ENCODE measurements at places on chromosomes 16 and 17. TPM values are rescaled to one million over a fixed set of nuclear protein-coding genes. Genes with fewer than 3 reads are reported as not detected.

- peak overlapping the region; percentile 38 for H3K4me3 ChIP-seq
- H3K4me1 ChIP-seq, result peaks cover 14% of the 10 kb centered on the region
- no peaks in the 10 kb centered on the region for H3K36me3 ChIP-seq
- DNase-seq, result peak; percentile 76
- no peaks in the 10 kb centered on the region for H3K27me3 ChIP-seq
- peak overlapping the region; percentile 96 for H3K27ac ChIP-seq
Measured at GRCh38 chr16:57815987-57816745, 13.9 kb upstream of the KIFC3 start.

DNA sequence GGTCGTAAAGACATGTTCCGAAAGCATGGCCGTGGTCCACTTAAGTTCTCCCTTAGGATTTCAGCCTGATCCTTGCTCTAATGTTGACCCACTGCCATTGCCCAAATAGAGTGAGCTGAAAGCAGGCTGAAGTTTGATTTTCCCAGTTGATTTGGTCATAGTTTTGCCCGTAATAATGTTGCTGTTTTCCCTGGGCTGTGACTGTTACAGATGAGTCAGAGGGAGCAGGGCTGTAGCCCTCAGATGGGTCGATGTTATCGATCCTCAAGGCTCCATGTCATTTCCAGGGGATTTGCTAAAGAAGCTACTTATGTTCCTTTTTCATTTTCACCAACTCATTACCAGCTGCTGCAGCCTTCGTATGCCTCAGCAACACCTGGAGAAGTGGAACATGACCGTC, 169.0 kb upstream of the ZFHX3 start:
- H3K36me3 ChIP-seq, result no peaks in the 10 kb centered on the region
- no peak overlapping the region for H3K4me3 ChIP-seq
- no peaks in the 10 kb centered on the region for H3K27me3 ChIP-seq
- peaks cover 10% of the 10 kb centered on the region for H3K4me1 ChIP-seq
- no peak overlapping the region for H3K27ac ChIP-seq
- no peak for DNase-seq

GRCh38 chr16:66289051-66289680, 77.3 kb upstream of the CDH5 start:
- no peak overlapping the region for H3K4me3 ChIP-seq
- no peak overlapping the region for H3K27ac ChIP-seq
- H3K27me3 ChIP-seq, result no peaks in the 10 kb centered on the region
- no peak for DNase-seq

The ZFP1 gene
- total RNA-seq, result 14.6 TPM

- no peaks in the 10 kb centered on the region for H3K27me3 ChIP-seq
- H3K36me3 ChIP-seq, result no peaks in the 10 kb centered on the region
- no peak overlapping the region for H3K27ac ChIP-seq
- no peaks in the 10 kb centered on the region for H3K4me1 ChIP-seq
Measured at GRCh38 chr17:49252148-49252695, 21.6 kb upstream of the PHOSPHO1 start.

DNA sequence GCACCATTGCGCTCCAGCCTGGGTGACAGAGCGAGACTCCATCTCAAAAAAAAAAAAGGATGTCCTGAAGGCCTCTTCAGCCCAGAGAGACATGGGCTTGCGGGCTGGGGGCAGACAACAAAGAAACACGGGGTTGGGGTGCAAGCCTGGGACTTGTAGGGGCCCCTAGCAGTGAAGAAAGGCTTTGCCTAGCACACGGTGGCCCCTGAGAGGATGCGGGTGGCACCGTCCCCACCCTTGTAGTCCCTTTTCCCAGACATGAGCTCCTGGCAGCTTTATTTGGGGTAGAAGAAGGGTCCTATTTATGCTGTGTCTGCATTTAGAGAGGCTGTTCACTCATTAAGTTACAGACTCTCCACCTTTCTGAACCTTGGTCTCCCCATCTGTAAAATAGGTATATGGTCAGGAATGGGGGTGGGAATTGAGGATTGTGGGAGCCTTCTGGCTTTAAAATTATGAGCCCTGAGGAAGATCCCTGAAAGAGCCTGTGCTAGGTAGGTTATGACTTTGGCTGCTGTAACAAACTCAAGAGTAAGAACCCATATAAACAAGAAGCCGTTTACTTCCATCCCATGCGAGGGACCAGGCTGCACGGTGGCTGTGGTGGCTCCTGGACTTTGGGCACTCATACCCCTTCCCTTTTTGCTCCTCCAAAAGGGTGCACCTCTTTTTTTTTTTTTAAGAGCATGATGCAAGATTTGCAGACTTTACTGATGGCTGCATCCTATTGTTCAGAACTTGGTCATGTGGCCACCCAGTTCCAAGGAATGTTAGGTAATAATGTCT, 20.6 kb upstream of the ADGRG1 start:
- no peaks in the 10 kb centered on the region for H3K36me3 ChIP-seq
- H3K27me3 ChIP-seq, result no peaks in the 10 kb centered on the region
- H3K4me3 ChIP-seq, result no peak overlapping the region
- no peak for DNase-seq

- peaks cover 65% of the 10 kb centered on the region for H3K4me1 ChIP-seq
- no peak for DNase-seq
- no peak overlapping the region for H3K4me3 ChIP-seq
- no peaks in the 10 kb centered on the region for H3K36me3 ChIP-seq
Measured at GRCh38 chr16:68090533-68090932, 5.4 kb downstream of the NFATC3 start.

DNA sequence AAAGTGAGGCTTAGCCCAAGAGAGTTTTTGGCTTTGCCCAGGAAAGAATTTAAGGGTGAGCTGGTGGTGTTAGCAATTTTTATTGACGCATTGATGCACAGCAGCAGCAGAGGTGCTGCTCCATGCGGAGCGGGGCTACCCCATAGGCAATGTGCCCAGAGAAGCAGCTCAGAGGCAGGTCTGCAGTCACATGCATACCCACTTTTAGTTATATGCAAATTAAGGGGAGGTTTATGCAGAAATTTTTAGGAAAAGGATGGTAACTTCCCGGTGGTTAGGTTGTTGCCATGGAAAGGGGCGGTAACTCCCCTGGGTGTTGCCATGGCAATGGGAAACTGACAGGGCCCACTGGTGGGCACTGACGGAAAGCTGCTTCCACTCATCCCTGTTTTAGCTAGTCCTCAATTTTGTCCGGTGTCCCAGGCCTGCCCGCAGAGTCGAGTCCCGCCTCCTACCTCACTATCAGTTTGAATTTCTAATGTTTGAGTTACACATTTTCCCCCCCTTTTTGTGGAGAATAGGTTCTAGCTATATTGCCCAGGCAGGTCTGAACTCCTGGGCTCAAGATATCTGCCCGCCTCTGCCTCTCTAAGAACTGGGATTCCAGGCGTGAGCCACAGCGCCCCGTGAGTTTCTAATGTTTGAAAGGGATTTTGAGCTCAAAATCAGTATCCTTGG, 10.4 kb upstream of the GJD3 start:
- H3K4me1 ChIP-seq, result no peaks in the 10 kb centered on the region
- no peaks in the 10 kb centered on the region for H3K36me3 ChIP-seq
- no peak overlapping the region for H3K4me3 ChIP-seq
- DNase-seq, result no peak
- H3K27me3 ChIP-seq, result no peaks in the 10 kb centered on the region
- H3K27ac ChIP-seq, result no peak overlapping the region

- no peaks in the 10 kb centered on the region for H3K36me3 ChIP-seq
- H3K27me3 ChIP-seq, result no peaks in the 10 kb centered on the region
- peaks cover 30% of the 10 kb centered on the region for H3K4me1 ChIP-seq
- DNase-seq, result peak; percentile 70
Measured at GRCh38 chr17:19398301-19399181, 11.6 kb upstream of the MFAP4 start.

GRCh38 chr17:35543856-35544255, 6.4 kb upstream of the SLFN12L start:
- DNase-seq, result no peak
- no peaks in the 10 kb centered on the region for H3K4me1 ChIP-seq
- no peak overlapping the region for H3K4me3 ChIP-seq
- no peak overlapping the region for H3K27ac ChIP-seq
- H3K27me3 ChIP-seq, result no peaks in the 10 kb centered on the region

DNA sequence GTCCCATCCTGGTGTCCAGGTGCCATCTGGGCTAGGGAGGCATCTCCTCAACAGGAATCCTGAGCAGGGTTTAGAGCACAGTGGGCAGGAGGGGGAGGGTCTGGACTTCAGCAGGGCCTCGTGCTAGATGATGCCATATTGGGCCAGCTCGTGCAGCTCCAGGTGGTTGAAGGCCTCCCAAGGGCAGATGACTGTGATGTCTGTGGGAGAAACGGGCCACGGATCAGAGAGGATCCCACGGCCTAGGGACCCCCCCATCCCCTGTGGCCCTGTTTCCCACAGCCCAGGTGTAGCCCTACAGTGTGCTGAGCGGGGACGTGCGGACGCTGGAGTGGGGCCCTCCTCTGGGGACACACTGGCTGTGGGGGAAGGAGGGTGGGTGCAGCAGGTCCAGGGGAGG, 5.4 kb downstream of the PDE6G start:
- no peak overlapping the region for H3K4me3 ChIP-seq
- no peaks in the 10 kb centered on the region for H3K36me3 ChIP-seq
- H3K27me3 ChIP-seq, result peaks cover 3% of the 10 kb centered on the region
- no peak overlapping the region for H3K27ac ChIP-seq
- no peaks in the 10 kb centered on the region for H3K4me1 ChIP-seq

DNA sequence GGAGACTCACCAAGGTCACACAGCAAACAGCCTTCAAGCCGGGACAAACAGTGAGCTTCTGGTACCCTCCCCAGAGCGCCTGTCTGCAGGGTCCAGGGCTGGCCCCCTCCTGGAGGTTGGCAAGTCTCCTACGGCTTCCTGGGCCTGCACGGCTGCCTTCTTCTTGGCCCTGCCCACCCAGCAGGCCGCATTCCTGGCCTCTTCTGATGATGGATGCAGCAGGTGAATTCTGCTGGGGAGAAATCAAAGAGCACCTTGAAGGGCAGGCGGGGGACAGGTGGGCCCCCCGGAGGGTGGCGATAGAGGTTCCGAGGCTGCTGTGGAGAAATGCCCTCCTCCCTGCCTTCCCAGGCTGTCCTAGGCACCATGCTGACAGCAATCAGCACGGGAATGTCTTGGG, 3.8 kb upstream of the NOS2 start:
- no peaks in the 10 kb centered on the region for H3K36me3 ChIP-seq
- DNase-seq, result no peak
- H3K27me3 ChIP-seq, result no peaks in the 10 kb centered on the region
- H3K27ac ChIP-seq, result no peak overlapping the region

DNA sequence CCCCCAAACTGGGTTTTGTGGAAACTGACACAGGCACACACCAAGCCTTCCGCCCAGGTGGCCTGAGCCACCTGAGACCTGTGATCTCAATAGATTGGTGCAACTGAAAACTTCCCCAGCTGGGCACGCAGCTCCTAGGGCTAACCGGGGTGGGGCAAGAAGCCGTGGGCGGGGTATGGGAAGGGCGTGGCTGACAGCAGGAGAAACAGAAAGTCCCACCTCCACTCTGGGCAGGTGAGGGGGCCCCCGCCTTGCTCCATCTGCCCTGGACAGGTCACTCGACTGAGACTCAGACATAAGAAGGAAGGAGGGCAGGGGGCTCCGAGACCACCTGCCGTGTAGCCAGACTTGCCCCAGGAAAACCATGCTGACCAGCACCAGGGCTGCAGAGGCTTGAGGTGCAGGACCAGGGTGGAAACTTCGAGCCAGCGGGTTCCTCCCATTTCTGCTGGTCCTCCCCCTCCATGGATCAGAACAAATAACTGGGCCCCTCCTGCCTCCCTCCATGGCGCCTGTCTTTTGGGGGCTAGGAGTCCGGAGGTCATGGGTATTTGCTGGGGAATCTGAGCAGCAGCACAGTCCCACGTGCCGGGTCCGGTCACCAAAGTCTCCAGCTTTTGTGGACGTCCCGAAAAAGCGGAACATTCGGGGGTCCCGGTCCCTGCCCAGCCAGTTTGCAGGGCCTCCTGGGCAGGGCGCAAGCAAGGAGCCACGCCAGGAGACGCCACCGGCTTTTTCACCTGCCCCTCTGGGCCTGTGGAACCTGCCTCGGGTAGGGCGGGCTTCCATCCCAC, 1.3 kb downstream of the TIMP2 start:
- H3K4me3 ChIP-seq, result peak overlapping the region; percentile 94
- H3K27ac ChIP-seq, result peak overlapping the region; percentile 95
- peaks cover 3% of the 10 kb centered on the region for H3K36me3 ChIP-seq

GRCh38 chr17:48246612-48247011, 139.0 kb downstream of the SNX11 start:
- no peak overlapping the region for H3K27ac ChIP-seq
- no peak for DNase-seq
- H3K36me3 ChIP-seq, result no peaks in the 10 kb centered on the region
- no peaks in the 10 kb centered on the region for H3K27me3 ChIP-seq
- no peaks in the 10 kb centered on the region for H3K4me1 ChIP-seq

DNA sequence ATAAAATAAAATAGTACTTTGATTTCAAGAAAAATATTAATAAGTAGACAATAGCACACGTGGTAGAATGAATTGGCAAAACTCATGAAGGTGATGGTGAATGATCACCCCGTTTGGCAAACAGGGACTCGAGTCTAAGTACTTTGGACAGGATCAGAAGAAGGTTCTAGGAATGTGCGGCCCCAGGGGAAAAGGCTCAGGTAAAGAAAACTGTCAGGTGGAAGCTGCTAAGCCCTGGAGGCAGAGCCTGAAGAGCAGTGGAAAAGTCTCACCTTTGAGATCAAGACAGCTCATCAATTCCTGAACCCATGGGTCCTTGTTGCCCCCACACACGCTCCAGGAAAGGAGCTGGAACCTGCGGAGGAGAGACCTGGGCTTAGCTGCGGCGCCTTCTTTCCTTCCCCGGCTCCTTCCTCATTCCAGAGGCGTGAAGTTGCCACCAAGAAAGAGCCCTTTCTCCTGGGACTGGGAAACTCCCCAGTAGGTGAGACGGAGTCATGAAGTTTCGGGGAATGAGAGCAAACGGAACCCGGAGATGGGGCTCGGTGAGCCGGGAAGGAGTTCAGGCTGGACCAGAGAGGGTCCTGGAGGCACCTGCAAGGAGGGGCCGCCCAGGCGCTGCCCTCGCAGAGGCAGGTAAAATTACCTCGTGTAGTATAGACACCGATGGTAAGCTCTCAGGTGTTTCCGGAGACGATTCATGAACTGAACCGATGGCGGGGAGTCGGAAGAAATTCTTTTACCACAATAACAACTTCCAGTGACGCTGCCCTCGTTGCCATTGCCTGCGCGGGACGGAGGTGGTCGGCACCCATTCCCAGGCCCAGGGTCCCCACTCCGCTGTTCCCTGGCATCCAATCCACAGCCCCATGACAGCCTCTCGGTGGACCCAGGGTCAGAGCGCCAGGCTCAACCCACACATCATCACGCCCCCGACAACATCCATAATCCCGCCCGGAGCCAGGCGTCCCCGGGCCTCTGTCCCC, 1.2 kb upstream of the ZMYND15 start:
- peak overlapping the region; percentile 89 for H3K4me3 ChIP-seq
- peaks cover 12% of the 10 kb centered on the region for H3K4me1 ChIP-seq
- H3K27me3 ChIP-seq, result no peaks in the 10 kb centered on the region
- H3K36me3 ChIP-seq, result peaks cover 6% of the 10 kb centered on the region

The CNGB1 gene
- total RNA-seq, result not detected

The RPL19 gene
- 1,315 TPM for total RNA-seq

The EZH1 gene
- total RNA-seq, result 75.2 TPM

The SLC6A4 gene
- total RNA-seq, result 15.2 TPM

The PDIA2 gene
- 3.2 TPM for total RNA-seq

All from thoracic aorta (tissue), 2 donors.